ENCODE measurements at places on chromosomes 5 and 9.

GRCh38 chr5:115542086-115542485, 2.5 kb downstream of the FEM1C start:
- DNase-seq = peak; percentile 19

- no peak for DNase-seq
Observed at GRCh38 chr5:127444171-127444570, 73.3 kb upstream of the PRRC1 start.

DNA sequence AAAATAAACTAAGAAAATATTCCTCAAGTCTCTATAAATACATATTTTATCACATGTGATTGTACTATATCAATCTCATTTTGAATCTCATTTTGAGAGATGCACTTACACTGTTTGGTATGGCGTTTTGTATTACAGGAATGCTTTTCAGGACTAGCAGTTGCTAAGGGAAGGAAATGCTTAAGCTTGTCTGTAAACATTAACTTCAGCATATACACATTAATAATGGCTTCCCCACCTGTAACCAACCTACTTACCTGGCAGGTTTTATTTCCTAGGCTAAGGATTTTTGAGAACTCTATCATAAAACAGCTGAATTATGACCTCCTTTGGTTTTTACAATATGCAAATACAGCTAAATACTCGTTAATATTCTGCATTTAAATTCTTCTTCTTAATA, 141.0 kb upstream of the GRHPR start:
- no peak for DNase-seq

DNA sequence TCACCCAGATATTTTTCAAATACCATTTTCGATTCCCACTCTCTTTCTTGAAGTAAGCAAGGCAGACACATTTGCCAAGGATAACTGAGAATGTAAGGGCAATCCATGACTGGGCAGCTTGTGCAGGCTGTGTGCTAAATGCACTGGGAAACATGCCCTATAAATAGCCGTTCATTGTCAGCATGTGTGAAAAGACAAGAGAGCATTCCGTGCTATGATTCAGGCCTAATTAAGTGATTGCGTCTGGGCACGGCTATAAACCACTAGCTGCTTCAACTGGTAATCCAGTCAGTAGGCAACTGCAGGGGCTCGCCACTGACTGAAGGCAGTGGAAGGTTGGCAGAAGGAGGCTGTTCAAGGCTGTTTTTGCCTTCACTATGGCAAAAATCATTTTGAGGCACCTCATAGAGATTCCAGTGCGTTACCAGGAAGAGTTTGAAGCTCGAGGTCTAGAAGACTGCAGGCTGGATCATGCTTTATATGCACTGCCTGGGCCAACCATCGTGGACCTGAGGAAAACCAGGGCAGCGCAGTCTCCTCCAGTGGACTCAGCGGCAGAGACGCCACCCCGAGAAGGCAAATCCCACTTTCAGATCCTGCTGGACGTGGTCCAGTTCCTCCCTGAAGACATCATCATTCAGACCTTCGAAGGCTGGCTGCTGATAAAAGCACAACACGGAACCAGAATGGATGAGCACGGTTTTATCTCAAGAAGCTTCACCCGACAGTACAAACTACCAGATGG, at the start of gene HSPB3:
Gene HSPB3, plus strand, starts transcription at position 287 of the 745 bp plus-strand sequence. Its CDS starts 91 bp downstream, at position 378.
- DNase-seq = peak; percentile 31

DNA sequence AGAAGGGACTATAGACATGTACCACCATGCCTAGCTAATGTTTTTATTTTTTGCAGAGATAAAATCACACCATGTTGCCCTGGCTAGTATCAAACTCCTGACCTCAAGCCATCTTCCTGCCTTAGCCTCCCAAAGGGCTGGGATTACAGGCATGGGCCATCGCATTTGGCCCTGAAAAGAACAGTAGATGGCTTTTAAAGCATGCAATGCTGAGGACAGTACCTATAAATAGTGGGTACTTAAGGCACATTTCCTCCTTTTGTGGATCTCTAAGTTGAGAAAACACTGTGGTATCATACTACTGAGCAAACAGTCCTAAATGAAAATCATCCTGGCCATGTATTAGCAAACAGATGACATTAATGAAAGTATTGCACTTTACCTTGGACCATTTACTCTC, 119.4 kb downstream of the TTC39B start:
- DNase-seq = no peak

GRCh38 chr9:133060417-133060841, 1.4 kb upstream of the CEL start:
- DNase-seq = no peak

Data from NCI-H82 (cell line).